ENCODE measurements at places on chromosomes 3 and 15.

- DNase-seq = no peak
These were observed 76.6 kb upstream of the RNF7 start for GRCh38 chr3:141661229-141662196.

DNA sequence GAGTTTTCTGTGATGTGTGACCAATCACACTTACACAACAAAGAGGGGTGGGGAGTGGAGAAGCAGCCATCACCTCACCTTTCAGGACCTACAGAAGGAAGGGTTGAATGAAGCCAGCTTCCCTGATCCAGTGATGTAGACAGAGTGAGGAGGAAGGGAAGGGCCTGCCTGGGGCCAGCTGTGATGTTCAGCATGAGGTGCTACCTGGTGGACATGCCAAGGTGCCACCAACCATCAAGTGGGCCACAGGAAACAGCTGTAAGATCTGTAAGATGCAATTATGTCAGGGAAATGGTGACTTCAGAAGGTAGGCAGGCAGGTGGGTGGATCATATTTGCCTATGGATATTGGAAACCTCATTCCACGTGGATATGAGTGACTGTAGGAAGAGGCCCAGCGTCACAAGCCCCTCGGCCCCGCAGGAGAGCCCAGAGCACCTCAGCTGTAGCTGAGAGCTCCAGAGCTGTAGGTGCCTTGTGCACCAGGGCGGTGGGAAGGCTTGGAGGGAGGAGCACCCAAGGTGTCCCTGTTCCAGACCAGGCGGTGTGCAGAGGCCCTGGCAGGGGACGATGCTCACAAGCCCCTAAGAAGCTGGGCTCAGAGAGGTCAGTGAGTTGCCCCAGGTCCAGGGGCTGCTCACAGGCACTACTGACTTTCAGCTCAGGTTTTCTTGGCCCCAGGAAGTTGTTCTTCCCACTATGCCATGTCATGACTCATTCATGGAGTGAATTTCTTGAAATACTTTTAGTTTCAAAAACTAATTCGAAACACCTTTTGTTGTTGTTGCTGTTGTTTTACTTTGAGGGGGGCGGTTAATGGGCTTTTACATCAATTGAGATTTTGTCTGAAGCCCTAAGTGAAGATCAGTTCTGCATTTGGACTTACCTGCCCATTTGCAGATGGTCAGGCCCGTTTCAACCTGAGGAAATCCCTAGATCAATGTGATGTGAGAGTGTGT lies 94.2 kb upstream of the ALDH1A3 start:
- no peak for DNase-seq

- no peak for DNase-seq
These were observed 39.7 kb upstream of the TM4SF1 start for GRCh38 chr3:149417174-149417573.

GRCh38 chr3:195080571-195081151 lies 190.3 kb downstream of the XXYLT1 start:
- no peak for DNase-seq

DNA sequence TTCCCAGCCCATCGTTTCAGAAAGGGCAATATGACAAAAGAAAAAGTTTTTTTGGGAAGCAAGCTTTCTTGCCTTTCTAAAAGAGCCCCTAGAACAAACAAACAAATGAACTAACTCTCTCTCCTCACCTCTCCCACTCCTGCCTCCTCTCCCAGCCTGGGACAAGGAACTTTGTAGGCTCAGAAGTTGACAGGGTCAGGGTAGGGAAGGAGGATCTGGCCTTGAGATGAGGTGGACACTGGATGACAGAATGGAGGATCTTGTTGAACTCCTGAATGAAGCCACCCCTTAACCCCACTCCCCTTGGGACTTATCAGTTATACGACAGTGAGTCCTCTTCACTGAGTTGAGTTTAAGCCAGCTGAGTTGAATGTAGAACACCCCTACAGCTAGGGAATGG lies 1.6 kb upstream of the ITGA11 start:
- DNase-seq = no peak

GRCh38 chr3:60973321-60973720 lies 277.9 kb downstream of the FHIT start:
- no peak for DNase-seq

GRCh38 chr3:72449551-72449950 lies 398.7 kb downstream of the SHQ1 start:
- DNase-seq = no peak

- DNase-seq = no peak
These were observed 60.5 kb downstream of the SEC22A start for GRCh38 chr3:123262226-123262625.

- DNase-seq = no peak
These were observed 534.6 kb upstream of the ROBO2 start for GRCh38 chr3:76505202-76505845.

DNA sequence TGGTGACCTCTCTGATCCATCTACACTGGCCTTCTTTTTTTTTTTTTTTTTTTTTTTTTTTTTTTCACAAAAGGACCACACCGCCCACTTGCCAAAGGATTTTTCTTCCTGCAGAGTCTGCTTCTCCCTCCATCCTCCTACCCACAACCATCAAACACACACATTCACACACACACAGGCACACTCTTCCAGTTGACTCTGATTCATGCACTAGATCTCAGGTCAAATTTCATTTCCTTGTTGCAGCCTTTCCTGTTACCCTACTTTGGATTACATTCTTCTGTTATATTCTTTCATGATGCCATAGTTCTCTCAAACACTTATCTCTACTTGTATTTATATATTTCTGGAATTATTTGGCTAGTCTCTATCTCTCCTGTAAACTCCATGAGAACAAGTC lies 133.9 kb downstream of the STAC start:
- no peak for DNase-seq

DNA sequence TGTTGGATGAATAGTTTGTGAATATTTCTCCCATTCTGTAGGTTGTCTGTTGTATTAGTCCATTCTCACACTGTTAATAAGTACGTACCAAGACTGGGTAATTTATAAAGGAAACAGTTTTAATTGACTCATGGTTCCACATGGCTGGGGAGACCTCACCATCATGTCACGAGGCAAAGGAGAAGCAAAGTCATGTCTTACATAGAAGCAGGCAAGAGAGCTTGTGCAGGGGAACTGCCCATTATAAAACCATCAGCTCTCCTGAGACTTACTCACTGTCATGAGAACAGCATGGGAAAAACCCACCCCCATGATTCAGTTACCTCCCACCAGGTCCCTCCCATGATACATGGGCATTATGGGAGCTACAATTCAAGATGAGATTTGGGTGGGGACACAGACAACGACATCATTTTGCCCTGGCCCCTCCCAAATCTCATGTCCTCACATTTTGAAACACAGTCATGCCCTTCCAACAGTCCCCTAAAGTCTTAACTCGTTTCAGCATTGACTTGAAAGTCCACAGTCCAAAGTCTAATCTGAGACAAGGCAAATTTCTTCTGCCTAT lies 133.2 kb downstream of the LMLN start:
- DNase-seq = no peak

GRCh38 chr15:68499620-68500312 lies 67.8 kb upstream of the ITGA11 start:
- DNase-seq = no peak

- DNase-seq = no peak
These were observed 5.0 kb upstream of the CCR9 start for GRCh38 chr3:45881078-45882022.

DNA sequence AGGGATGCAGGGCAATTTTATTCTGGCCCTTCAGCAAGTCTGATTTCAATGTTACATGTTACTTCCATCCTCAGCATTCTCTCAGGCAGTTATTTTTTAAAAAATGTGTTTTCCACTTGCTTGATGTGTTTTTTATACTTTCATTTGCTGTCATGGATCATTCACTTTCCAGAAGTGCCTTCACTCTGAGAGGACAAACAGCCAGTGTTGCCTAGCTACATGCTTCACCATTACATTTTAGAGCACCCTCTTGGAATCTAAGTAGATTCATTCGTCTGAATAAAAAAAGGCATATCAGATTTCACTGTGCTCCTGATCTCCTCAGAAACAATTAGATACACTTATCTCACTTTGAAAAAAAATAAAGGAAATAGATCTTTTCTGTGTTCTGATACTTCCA lies 93.6 kb upstream of the POU1F1 start:
- no peak for DNase-seq

DNA sequence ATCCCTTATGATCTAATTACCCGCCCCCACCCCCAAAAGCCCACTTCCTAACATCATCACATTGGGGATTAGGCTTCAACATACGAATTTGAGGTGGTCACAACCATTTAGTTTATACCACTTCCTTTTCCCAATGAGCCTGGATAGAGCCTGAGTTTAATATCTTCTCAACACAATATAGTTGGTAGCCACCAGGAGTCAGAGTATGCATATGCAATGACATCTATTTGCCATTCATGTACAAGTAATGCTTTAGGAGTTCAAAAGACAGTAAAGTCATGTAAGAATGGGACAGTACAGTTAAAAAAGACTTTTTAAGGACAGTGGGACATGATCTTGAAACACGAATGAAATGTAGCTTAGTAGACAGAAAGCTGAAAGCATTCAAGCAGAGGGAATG lies 172.4 kb downstream of the DCLK3 start:
- DNase-seq = no peak

DNA sequence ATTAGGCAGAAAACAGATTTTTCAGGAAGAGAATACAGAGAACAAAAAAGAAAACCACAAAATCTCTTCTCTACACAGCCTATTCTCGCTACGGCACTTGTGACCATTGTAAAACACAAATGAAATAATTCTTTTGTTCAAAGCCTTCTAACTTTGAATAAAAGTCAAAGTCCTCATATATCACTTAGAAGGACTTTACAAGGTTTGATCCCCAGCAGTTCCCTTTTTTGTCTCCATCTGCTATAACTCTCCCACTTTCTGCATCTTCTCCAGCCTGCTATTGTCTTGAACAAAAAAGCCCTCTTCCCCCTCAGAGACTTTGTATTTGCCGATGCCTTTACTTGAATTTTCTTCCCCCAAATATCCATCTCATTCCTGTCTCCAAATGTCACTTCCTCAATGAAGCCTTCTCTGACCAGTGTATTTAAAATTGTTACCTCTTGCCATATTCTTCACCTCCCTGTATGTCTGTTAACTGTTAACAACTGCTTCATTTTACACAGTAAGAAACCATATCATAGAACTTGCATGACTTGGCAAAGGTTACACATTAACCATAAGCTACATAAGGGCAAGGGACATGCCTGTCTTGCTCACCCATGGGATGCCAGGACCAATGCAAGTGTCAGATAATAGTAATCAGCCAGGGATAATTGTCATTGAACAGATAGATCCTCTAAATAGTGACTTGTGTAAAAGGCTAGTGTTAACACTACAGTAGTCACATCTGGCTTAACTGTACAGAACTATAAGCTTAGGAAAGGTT lies 122.4 kb downstream of the CBLB start:
- no peak for DNase-seq

- DNase-seq = no peak
These were observed 95.1 kb downstream of the RPL39L start for GRCh38 chr3:187044206-187044605.

DNA sequence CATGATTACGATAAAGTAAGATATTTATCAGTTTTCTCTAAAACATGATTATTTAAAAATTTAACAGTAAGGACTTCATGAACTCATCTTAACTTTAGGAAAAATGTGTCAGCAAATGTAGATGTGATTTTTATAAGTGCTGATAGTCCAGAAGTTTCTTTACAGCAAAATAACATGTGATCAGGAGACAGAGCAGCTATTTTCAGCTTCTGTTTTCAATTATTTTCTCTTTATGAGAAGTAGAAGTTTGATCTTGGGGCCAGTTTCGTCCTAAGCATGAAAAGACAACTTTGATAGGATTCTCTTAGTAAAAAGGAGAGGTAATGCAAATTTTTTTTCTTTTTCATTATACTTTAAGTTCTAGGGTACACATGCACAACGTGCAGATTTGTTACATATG lies 96.5 kb upstream of the TSPAN3 start:
- no peak for DNase-seq

DNA sequence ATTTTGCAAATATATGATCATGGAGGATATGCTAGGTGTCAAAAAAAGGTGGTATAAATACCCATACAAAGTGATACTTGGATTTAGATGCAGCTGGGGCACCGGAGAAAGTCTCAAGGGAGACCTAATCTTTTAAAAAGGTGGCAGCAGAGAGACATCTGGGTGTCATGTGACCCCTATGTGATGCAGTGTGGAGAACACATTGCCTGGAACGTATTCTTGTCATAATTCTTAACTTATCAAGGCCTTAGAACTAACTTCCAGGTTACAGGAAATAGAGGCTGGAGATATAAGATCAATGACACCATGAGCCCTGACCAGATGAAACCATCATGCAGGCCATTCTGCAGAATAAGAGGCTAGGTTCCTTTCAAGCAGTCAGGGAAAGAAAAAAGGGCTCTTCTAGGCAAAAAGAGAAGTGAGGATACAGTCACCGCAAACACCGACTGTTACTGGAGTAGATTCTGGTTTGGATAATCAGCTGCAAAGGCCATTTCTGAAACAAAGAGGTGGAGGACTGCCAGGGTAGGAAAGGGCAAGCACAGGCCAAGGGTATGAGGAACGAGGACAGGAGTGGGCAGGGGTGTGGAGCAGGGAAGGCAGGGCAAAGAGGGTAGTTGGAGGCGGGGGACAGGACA lies 100.6 kb downstream of the OXNAD1 start:
- no peak for DNase-seq

- no peak for DNase-seq
These were observed 252.0 kb upstream of the PROK2 start for GRCh38 chr3:72036899-72037298.

DNA sequence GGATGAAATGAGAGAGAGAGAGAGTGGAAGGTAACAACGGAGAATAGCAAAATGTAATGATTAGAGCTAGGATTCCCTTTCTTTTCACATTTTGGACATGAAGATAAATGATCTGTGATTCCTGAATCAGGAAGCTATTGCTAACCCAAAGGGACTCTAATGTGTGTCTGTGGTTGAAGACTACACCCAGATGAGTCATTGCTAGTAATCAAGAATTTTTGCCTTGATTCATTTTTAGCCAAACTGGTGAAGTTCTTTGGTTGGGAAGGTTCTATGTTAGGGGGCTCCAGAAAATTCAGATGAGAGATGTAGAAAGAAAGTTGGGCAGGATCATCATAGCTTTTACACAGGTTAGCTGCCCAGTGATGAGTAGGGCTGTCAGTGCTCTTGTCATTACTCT lies 116.4 kb downstream of the DUT start:
- DNase-seq = no peak

- peak; percentile 50 for DNase-seq
These were observed at the start of gene LRRN1 for GRCh38 chr3:3799173-3800079. LRRN1 (plus strand) TSS chr3:3799431; CDS start chr3:3844642, 45,211 bp downstream.

DNA sequence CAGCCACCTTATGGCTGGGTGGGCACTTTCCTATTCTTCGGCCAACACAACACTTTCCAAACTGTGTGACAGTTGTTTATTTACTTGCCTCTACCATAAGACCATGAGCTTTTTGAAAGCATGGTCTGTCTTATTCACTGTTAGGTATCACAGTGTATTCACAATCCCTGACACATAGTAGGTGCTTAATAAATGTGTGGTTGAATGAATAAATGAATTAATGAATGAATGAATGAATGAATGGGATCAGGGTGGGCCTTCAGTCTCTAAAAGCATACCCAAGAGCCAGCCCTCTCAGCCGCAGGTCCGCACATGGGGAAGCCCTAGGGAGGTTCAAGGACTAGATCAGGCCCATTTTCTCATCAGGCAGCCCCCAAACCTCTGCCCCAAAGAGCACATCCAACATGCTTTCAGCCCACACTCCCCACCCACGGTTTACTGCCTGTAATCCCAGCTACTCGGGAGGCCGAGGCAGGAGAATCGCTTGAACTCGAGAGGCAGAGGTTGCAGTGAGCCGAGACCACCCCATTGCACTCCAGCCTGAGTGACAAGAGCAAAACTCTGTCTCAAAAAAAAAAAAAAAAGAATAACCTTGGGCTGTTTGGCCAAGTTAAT lies 95.9 kb downstream of the LIPC start:
- DNase-seq = no peak

Measured in iPS DF 19.7 (cell line).